ENCODE measurements at places on chromosomes 6 and 20. TPM values are rescaled to one million over a fixed set of nuclear protein-coding genes. Genes with fewer than 3 reads are reported as not detected.

The CD93 gene
- 17.9 TPM for polyA plus RNA-seq

The RFX6 gene
- polyA plus RNA-seq = 0.01 TPM

GRCh38 chr6:28802417-28803336 is 121.1 kb downstream of the TRIM27 start:
- DNase-seq = no peak

The ENTPD6 gene
- 52.5 TPM for polyA plus RNA-seq

DNA sequence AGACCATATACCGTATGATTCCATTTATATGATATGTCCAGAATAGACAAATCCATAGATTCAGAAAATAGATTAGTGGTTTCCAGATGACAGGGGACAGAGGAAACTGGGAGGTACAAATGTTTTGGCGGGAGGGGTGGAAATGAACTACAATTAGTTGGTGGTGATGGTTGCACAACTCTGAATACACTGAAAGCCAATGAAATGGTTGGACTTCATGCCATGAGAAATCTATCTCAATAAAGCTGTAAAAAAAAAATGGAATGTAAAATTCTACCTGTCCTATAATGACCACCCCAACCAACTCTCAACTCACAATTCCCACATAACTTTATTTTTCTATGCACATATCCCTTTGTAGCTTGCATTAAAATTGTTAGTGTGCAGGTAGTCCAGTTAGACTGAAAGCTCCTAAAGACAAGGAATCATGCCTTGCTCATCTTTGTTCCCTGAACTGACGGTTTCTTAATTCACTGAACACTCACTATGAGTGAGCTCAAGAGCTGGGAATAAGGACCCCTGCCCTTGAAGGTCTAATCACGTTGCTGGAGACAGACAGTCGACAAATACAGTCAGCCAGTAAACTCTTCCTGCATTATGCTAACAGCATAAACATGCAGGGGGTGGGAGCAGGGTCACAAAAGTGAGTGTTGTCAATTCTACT is 1.4 kb downstream of the DCDC2 start:
- no peak for DNase-seq

DNA sequence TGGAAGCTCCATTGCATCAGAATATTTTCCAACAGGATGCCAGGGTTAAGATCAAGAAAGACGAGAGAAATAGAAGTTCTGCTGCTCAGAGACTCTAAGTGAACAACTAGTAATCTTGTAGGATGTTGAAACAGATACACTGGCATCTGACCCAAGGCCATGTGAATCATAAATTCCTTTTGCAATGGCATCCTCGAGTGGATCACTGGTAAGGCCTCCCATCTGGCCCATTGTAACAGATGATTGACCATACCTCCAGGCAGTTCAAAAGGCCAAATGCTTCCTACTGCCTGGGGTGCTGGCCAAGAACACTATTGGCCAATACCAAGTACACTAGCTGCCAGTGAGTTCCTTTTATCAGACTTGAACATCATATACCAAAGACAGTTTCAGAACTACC is 9.9 kb upstream of the SLC17A3 start:
- no peak for DNase-seq

The OR2B6 gene
- polyA plus RNA-seq = not detected

GRCh38 chr6:6270948-6271535 is 49.4 kb downstream of the F13A1 start:
- no peak for DNase-seq

- DNase-seq = no peak
Measured at GRCh38 chr6:75532521-75532920, 38.9 kb upstream of the FILIP1 start.

- DNase-seq = peak; percentile 75
Measured at GRCh38 chr20:4833074-4833728, 111.5 kb downstream of the PRND start.

DNA sequence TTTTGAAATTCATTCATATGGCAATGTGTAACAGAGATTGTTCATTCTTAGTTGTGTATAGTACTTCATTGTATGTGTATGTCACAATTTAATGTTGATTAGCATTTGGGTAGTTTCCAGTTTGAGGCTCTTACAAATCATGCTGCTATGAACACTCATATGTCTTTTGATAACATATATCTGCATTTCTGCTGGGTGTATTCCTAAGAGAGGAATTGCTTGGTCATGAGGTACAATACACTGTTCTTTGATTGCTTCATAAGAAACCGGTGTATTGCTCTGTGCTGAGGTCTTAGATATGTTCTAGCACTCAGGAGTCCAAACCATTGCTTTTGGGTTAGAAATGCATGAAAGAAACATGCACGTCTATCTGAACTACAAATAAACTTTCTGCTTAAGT is 492.9 kb upstream of the JAG1 start:
- no peak for DNase-seq

- no peak for DNase-seq
Measured at GRCh38 chr20:58625585-58625984, 25.5 kb upstream of the STX16 start.

DNA sequence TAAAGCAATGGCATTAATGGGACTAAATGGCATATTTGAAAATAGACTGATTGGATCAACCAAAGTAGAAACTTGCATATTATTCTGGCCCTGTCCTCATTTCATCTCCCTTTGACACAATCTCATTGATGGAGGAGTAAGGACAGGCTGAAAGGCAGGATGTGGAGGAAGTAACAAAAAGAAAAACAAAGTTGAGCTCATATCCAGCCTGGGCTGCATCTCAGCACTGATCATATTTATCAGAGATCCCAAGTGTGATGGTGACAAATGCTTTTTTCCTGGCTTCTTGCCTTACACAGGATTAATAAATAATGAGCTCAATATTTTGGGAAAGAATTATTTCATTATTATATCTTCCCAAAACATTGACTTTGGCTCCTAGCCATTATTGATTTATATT is 622.7 kb downstream of the CD109 start:
- DNase-seq = no peak

- DNase-seq = no peak
Measured at GRCh38 chr6:167299641-167300308, 8.7 kb downstream of the UNC93A start.

DNA sequence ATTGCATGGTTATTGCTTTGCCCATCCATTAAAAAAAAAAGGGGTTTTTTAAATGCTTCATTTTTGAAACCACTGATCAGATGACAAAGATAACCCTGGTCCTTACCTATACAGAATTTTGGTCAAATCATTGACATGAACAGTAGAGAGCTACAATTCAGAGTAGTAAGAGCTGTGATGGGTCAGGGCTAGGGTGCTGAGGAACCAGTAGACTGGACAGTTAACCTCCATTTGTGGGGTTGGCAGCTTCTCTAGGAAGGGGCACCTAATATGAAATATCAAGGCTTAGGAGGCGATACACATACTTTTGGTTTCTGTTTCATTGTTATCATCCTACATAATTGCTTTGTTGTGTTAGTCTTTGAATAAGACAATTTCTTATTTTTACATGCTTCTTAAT is 55.1 kb downstream of the ORC3 start:
- DNase-seq = no peak

The BFSP1 gene
- polyA plus RNA-seq = 1.9 TPM

- DNase-seq = no peak
Measured at GRCh38 chr20:23754731-23755130, 4.0 kb upstream of the CST1 start.

The ZSCAN23 gene
- 0.18 TPM for polyA plus RNA-seq

The DEFB124 gene
- 0.18 TPM for polyA plus RNA-seq

DNA sequence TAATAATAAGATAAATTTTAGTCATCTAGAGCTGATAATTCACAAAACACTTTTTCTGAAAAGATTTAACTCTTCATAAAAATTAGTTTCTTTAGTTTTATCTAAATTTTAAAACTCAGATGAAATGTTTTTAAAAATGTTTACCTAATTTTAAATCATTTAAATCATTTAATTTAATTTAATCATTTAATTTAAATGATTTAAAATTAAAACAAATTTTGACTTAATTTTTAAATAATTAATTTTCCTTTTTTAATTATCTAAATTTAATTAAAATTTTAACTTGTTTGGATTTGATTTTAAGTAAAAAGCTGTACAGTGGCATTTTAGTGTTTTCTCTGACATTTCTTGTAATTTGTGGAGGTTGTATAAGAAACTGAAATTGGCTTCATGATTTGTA is 131.7 kb upstream of the RNF217 start:
- DNase-seq = no peak

DNA sequence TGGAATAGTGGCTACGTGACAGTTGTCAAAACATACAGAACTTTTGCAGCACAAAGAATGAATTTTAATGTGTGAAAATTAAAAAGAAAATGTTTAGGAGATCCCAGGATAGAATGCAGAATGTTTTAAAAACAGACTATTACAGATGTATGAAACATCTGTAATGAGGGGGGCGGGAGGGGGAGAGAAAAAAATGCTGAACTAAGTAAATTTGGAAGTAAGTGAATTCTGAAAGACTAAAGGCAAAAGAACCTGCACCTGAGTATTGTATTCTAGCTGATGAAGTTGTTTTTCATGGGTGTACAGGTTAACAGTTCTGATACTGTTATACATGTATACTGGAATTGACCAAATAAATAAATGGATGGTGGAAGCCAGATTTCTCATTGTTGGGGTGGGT is 178.8 kb downstream of the ZFAND3 start:
- no peak for DNase-seq

GRCh38 chr6:41286544-41287346 is at the start of gene TREM1:
Gene TREM1 (minus strand): TSS chr6:41286682. CDS start chr6:41286655, 27 bp downstream.
- DNase-seq = peak; percentile 68

GRCh38 chr6:125107896-125108295 is 45.7 kb upstream of the TPD52L1 start:
- DNase-seq = no peak

GRCh38 chr6:5486214-5486613 is 224.9 kb downstream of the FARS2 start:
- no peak for DNase-seq

DNA sequence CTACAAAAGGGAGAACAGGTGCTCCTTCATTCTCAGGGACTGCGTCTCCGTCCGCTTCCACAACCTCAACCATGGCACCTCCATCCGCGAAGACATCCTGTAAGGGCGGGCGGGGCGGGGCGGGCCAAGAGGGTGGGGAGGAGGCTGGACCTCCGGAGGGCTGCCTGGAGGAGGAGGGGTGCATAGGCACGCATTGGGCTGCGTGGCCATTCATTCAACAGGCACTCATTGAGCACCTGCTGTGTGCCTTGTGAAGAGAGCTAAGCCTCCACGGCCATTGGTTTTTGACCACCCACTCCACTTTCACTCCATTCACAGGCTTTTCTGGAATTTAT is 435 bp downstream of the ZSWIM3 start:
- peak; percentile 26 for DNase-seq

- no peak for DNase-seq
Measured at GRCh38 chr20:51500311-51500710, 42.2 kb downstream of the NFATC2 start.

The KHDC1L gene
- not detected for polyA plus RNA-seq

DNA sequence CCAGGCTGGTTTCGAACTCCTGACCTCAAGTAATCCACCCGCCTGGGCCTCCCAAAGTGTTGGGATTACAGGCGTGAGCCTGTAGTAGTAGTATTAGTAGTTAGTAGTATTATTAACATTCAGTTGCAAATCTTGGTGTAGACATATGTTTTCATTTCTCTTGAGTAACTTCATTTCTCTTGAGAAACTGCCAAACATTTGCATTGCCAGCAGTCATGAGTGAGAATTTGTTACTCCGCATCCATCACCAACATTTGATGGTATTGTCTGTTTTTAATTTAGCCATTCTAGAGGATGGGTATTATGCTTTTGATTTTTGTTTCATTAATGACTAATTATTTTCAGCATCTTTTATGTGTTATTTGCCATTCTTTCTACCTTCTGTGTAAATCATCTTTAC is 1.5 kb upstream of the ERVFRD-1 start:
- DNase-seq = no peak

DNA sequence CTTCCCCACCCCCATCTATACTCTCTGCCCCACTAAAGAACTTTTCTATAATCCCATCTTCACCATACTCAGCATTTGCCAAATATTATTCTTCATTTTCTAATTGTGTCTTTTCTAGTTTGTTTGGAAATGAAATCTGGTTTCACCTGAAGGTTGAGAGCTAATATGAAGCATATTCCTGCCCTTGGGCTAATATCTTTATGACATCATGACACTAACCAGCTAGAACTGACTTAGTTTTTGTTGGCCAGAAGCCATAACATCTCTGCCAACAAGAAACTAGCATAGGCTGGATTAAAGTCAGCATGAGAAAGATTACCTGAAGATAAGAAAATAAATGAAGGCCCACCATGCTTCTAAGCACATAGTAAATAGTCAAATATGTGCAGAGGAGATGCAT is 16.7 kb downstream of the UNC5CL start:
- DNase-seq = peak; percentile 26

DNA sequence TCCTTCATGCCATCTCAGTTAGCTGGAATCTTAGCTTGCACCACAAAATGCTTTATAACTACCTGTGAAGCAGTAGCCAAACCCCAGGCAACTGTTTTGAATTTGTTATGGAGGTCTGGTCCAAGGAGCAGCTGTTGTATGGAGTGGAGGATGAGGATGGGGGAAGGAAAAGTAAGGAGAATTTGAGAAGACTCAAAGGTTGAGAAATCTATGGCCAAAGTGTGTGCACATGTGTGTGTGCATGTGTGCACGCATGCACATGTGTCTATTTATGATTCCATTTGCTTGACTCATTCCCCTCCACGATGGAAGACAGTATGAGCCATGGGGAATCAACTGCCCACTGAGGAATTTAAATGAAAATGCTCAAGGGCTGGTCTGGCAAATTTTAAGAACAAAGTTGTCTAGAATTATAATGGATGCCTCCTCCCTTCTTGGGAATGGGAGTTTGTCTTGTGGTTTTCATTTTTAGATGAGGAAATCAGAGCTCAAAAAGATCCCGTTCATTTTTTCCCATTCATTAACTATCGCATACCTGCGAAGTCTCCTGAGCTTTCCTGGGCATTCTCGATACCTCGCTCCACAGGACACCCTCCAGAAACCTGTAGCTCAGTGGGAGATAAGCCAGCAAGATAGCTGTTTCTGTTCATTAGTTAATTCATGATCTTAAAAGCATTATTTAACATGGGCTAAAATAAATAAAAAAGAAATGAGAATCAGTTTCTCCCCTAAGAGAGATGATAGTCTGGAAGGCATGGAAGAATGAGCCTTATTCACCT is 152.3 kb upstream of the NEDD9 start:
- DNase-seq = no peak

- peak; percentile 57 for DNase-seq
Measured at GRCh38 chr20:23084845-23085365, 1.2 kb downstream of the CD93 start.
